ENCODE measurements at places on chromosomes 7 and 10.

DNA sequence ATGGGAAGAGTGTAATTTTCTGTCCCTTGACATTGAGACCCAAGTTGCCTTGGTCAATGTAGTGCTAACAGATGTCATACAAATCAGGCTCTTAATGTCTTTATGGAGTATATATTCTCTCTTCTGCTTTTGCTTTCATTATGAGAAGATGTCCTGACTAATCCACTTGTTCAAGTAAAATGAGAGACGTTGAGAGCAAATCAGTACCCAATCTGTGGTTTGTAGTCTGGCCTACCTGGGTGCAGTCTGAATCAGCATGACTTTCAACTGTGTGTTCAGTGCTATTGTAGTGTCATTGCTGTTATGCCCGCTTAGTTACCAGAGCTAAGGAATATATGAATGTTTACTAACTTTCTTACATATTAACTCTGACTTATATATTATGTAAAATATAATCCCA, 612.4 kb downstream of the ANKRD7 start:
- no peak for DNase-seq

DNA sequence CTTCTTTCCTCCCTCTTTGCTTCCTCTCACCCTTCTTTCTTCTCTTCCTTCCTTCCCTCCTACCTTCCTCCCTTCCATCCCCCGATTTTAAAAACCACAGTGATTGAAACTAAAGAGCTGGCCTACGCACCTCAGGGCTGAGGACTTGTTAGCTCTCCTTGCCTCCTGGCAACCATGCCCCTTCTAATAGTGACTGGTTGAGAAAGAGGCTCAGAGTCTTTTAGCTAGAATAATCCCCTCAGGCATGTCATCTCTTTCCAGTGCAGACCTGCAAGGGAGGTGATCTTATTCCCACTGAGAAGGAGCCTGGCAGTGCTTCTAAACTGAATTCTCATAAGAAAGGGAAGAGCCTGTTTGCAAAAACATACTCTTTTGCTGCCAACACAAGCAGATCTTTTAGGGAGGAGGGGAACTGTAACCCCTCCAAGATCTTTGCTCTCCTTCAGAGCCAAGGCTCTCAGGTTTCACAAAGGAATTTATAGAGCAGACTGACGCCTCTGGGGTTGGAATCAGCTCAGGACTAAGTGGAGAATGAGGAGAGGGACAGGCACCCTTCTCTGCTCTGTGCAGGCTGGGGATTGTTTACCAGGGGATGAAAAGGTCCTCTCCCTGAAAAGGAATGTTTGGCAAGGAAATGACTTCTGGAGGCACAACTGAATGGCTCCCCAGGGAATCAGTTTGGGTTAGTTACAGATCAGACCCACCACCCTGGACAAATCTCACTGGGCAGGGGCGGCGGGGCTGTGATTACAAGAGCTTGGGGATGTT, 9.4 kb upstream of the ANKRD1 start:
- DNase-seq, result no peak

GRCh38 chr7:43516581-43517342, 66.1 kb upstream of the STK17A start:
- no peak for DNase-seq

DNA sequence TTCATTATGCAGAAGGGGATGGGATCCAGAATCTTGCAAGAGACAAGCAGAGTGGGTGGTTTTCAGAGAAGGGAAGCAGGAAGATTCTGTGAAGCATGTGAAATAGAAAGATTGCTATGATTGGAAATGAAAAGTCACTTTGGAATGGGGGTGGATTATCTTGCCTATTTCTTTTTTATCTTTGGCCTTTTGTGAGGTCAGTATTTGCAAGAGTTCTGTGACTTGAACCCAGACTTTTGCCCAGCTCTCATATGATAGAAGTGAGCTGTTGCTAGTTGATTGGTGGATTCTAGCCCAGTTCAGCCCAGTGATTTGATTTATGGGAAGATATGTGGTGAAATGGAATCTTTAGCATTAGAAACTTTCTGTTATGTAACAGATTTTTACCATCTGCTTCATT, 17.1 kb downstream of the ENTPD7 start:
- no peak for DNase-seq

- no peak for DNase-seq
Observed at GRCh38 chr10:86779220-86780017, 23.0 kb downstream of the BMPR1A start.

- DNase-seq, result no peak
Observed at GRCh38 chr7:26648554-26648953, 215.8 kb downstream of the SKAP2 start.

DNA sequence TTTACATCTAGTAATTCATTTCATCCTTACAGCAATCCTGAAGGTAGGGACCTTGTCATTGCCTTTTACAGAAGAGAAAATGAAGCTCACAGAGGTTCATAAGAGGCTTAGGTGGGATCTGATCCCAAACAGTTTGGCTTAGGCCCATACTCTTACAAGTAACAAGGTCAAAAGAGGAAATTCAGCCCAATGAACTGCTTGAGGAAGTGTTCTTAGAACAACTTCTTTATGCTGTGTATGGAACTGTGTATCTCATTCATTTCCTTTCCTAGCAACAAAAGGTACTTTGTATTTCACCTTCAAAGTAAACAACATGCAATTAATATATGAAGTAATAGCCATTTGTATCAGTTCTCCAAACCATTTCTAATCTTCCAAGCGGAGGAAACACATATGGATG, 79.3 kb downstream of the AVL9 start:
- DNase-seq, result no peak

DNA sequence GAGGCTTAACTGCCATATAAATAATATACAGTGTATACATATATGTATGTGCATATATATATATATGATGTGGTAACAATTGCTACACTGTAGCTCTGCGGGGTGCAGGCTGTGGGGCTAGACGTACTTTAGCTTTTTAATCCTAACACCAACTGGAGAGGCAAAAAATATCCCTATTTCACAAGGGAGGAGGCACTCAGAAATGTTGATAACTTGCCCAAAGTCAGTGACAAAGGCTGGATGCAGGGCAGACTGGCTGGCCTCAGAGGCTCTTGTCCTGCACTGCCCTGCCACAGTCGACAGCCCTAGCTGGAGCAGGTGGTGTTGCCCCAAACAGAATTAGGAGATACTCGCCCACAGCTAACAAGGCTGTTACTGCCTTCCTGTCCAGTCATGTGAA, 1.5 kb upstream of the RELN start:
- no peak for DNase-seq

GRCh38 chr10:62046522-62047227, 145.2 kb downstream of the ARID5B start:
- DNase-seq, result peak; percentile 12

DNA sequence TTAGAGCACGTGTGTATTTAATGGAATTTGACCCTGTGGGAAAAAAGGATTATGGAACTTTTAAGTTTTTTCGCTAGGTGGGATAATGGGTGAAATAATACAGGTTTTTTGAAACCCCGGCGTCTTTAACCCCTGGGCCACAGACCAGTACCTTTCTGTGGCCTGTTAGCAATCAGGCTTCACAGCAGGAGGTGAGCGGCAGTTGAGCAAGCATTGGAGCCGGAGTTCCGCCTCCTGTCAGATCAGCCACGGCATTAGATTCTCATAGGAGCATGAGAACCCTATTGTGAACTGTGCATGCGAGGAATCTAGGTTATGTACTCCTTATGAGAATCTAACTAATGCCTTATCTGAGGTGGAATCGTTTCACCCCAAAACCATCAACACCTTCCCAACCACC, 28.6 kb downstream of the WAC start:
- DNase-seq, result no peak

DNA sequence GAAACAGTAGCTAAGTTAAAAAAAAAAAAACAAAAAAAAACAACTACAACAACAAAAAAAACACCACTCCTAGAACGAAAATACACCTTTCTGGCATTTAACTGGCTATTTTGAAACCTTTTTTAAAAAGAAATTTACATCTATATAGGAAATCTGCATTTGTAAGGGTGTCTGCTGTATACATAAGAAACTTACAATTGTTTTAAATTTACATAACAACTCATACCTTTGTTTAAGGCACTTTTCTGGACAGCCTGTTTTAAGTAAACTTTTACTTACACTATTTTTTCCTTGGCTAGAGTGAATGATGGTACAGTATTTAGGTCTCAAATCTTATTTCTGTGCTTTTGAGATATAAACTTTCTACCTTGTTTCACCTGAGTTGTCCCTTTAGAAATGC, 34.0 kb upstream of the PAPSS2 start:
- no peak for DNase-seq

GRCh38 chr10:48982584-48982983, 42.9 kb upstream of the LRRC18 start:
- DNase-seq, result no peak

DNA sequence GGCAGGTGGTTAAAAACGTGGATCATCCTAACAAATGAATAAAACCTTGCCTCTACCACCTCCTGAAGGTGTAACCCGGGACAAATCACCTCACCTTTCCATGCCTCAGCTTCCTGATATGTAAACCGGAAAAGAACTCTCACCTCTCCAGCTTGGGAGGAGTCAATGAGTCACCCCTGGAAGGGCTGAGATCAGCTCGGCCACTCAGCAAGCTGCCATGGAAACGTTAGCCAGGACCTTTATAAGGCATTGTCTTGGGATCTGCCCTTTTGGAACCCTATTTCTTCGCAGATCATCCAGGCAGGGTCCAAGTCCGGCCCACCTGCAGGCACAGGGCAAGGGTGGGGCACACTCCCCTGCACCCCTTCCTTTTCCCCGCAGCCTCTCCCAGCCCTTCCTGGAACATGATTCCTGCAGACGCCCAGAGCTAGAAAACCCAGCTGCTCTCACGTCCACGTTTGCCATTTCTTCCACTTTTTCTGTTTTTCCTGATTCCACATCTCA, 81.6 kb upstream of the PFKP start:
- DNase-seq, result no peak

DNA sequence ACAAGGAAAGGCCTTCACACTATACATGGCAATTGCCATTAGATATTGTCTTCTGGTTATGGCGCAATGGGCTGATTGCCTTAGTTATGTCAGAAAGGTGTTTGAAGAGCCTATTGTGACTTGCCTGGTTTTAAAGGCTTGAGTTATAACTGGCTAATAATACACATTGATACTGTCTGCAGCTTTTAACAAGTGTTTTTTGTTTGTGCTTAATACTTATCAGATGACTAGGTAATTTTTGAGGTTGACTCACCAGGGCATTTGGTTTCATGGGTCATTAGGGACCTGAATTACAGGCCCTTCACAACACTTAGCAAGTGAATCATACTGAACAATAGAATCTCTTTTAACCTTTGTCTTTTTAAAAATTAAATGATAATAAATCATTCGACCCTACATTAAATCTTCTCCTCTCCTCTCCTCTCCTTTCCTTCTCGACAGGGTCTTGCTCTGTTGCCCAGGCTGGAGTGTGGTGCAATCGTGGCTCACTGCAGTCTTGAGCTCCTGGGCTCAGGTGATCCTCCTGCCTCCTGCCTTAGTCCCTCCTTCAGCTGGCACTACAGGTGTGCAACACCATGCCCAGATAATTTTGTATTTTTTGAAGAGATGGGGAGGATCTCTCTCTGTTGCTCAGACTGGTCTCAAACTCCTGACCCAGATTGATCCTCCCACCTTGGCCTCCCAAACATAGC, 196.3 kb downstream of the JCAD start:
- DNase-seq, result no peak

DNA sequence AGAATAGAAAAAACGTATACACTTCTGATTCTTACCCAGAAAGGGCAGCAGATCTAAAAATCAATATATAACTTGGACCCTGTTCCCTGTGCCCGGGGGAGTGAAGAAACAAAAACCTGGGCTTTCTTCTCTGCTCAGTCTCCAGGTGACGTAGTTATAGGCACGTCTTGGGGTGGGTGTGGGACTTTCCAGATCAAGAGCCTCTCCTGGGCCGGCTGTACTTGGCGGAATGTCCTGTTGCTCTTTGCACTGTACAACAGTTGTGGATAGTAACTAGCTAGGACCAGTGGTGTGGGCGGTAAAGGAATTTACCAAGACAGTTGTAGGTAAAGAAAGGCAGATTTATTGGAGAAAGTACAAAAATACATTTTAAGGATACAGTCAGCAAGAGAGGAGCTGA, 40.4 kb upstream of the STEAP4 start:
- no peak for DNase-seq

GRCh38 chr7:151648429-151648828, 128.7 kb upstream of the RHEB start:
- no peak for DNase-seq

GRCh38 chr10:19970256-19970655, 154.0 kb downstream of the PLXDC2 start:
- DNase-seq, result no peak

GRCh38 chr10:87656431-87657072, 3.1 kb upstream of the PAPSS2 start:
- DNase-seq, result no peak

GRCh38 chr7:6022707-6023106, 8.5 kb upstream of the ANKRD61 start:
- no peak for DNase-seq

GRCh38 chr7:140196361-140197217, 19.8 kb upstream of the KDM7A start:
- no peak for DNase-seq

- no peak for DNase-seq
Observed at GRCh38 chr10:37478381-37478780, 353.0 kb downstream of the ANKRD30A start.

- no peak for DNase-seq
Observed at GRCh38 chr7:33243319-33243881, 114.0 kb downstream of the BBS9 start.

- DNase-seq, result no peak
Observed at GRCh38 chr10:43263551-43264343, 3.1 kb downstream of the RASGEF1A start.

GRCh38 chr7:5397736-5398135, 25.9 kb downstream of the TNRC18 start:
- DNase-seq, result no peak

GRCh38 chr7:37642028-37642540, 41.5 kb upstream of the GPR141 start:
- no peak for DNase-seq

DNA sequence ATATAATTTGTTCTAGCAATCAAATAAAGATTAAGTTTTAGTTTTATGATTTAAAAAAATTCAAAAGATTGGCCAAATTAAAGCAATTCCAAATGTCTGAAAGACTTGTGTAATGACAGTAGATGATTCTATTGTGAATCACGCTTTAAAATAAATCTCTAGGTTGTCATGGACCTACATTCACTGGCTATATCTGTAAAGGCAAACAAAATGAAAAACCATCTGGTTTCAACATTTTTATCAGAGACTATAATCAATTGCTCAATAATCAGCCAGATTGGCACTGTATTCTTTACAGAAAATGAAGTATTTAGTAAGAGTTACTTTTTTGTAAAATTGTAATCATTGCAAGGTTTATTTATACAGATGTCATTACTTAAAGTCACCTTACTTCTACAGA, 60.7 kb downstream of the DGKB start:
- no peak for DNase-seq

DNA sequence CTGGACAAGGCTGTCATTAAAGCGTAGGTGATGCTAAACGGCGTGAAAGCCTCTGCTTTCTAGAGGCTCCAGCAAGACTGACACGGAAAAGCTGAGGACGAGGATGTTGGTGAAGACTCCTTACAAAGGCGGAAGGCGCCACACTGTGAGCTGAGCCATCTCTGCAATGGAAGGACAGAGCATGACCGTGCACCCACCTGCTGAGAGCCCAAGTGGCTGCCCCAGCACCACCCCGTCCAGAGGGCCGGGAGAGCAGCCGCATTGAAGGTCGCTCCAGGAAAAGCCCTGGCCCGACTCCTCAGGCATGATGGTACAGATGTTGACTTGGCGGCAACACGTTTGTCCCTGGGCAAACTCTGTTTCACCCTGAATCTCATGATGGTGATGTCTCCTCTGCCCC, 492.7 kb downstream of the DNAJB6 start:
- no peak for DNase-seq

GRCh38 chr7:77653572-77653971, 42.7 kb upstream of the RSBN1L start:
- DNase-seq, result no peak

All from activated CD4-positive, alpha-beta T cell treated with anti-CD3 and anti-CD28 coated beads, Interleukin-2, amount 50 U/mL, for 1 hour (primary cell).